ENCODE measurements at places on chromosomes 11 and 22.

DNA sequence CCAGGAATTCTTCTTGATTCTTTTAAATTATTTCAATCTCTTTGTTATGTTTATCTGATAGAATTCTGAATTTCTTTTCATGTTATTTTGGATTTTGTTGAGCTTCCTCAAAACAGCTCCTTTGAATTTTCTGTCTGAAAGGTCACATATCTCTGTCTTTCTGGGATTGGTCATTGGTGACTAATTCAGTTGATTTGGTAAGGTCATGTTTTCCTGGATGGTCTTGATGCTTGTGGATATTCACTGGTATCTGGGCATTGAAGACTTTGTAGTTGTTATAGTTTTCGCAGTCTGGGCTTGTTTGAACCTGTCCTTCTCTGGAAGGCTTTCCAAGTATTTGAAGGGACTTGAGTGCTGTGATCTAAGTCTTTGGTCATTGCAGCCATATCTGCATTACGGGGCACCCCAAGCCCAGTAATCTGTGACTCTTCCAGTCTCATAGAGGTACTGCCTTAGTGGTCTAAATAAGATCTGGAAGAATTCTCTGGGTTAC lies 18.9 kb upstream of the INSC start:
- no peak for DNase-seq

DNA sequence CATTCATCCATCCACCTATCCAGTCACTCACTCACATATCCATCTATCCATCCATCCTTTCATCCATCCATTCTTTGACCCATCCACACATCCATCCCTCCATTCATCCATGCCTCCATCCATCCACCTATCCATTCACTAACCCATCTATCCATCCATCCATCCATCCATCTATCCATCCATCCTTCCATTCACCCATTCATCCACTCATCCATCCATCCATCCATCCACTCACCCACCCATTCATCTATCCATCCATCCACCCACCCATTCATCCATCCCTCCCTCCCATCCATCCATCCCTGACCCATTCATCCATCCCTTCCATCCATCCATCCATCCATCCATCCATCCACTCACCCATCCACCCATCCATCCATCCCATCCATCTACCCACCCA lies 4.9 kb upstream of the MUC2 start:
- no peak for DNase-seq

DNA sequence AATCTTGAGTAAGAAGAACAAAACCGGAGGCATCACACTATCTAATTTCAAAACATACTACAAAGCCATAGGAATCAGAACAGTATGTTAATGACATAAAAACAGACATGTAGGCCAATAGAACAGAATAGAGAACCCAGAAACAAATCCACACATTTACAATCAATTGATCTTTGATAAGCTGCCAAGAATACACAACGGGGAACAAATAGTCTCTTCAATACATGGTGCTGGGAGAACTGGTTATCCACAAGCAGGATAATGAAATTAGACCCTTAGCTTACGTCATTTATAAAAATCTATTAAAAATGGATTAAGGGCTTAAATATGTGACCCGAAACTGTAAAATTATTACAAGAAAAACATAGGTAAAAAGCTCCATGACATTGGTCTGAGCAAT lies 417.7 kb downstream of the INSC start:
- DNase-seq = no peak

DNA sequence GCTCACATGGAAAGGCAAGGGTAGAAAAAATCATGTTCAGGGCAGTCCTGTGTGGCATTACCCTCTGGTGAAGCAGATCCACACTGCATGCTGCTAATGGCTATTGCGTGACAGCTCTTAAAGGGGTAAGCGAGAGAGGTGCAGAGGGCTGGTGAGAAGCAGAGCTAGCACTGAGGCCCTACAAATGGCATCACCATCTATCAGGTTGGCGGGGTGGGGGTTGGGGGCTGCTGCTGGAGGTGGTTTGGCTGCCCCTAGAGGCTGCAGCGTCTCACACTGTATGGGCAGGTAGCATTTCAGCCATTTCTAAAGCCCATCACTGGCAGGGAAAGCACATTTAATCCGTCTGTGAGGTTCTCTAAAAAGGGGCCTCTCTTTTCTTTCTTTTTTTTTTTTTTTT lies 16.9 kb upstream of the TMA7B start:
- no peak for DNase-seq

- no peak for DNase-seq
Measured at GRCh38 chr11:38598418-38598817, 2000.4 kb upstream of the RAG2 start.

DNA sequence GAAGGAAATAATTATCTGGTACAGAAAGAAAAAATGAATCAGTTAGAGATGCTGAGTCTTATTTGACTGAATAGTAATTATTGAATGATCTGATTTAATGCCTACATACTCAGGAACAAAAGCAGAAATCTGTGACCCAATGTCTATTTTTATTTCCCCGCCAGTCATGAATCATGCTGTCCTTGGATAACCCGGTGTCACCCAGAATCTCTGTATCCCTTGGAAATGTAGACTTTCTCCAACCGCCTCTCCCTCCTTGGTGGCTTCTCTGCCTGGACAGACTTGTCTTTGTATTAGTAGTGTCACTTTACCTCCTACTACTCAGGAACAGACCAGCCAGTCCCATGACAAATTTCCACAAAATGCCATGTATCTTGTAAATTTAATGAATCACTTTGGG lies 173.3 kb upstream of the PDGFD start:
- no peak for DNase-seq

DNA sequence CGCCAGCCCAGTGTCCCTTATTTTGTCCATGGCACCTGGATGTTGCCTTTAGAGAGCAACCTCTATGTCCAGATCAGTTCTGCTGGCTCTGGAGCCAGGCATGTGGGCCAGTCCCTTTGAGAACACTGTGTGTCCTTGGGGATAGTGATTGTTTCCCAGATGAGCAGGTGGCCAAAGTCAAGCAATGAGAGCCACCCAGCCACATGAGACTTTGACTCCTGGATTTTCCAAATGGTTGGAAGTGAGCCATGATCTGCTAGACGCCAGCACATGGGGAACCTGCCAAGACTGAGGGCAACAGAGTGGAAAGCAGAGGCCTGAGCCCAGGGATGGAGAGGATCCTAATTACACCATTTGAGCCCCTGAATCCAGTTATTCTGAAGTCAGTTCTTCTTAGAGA lies 479.8 kb downstream of the OPCML start:
- no peak for DNase-seq

- DNase-seq = no peak
Measured at GRCh38 chr11:86719781-86720463, 47.5 kb upstream of the ME3 start.

GRCh38 chr11:83982825-83983224 lies 696.7 kb upstream of the CCDC90B start:
- no peak for DNase-seq

- DNase-seq = no peak
Measured at GRCh38 chr11:129313541-129314297, 61.9 kb upstream of the BARX2 start.

DNA sequence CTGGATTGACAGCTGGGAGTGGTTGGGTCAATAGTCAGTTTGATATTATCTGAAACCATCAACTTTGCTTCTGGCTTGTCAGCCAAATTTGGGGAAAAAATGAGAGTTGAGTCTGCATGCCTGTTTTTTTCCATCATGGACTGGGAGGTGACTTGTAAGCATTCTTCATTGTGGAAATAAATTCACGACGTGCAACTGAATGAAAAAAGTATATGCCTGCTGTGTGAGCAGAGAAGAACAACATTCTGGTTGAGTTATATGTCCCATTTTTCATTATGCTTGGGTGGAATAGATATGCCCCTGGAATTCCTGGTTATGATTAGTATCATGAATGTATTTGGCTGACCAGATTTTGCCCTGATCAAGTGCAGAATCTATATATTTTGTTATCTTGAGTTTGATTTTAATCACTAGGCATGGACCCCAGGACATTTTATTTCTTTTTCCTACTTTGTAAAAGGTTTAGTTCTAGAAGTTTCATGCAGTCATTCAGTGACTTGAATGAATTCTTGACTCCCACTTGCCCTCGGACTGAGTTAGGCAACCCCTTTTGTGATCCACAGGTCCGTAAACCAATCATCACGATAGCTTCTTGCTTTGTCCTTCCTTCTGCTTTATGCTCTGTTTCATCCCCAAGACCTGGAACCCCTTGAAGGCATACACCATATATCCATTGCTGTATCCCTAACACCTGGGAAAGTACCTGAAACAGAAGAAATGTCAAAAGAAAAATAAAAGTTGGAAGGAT lies 205.8 kb downstream of the NAV2 start:
- no peak for DNase-seq

GRCh38 chr11:110973401-110973980 lies 261.3 kb upstream of the ARHGAP20 start:
- DNase-seq = no peak

- DNase-seq = no peak
Measured at GRCh38 chr22:29071261-29072045, 1.4 kb upstream of the KREMEN1 start.

- no peak for DNase-seq
Measured at GRCh38 chr11:41403458-41403857, 56.0 kb downstream of the LRRC4C start.

- DNase-seq = no peak
Measured at GRCh38 chr11:104734998-104735397, 163.3 kb downstream of the CASP12 start.

GRCh38 chr22:17087498-17088131 lies 2.8 kb downstream of the IL17RA start:
- DNase-seq = peak; percentile 85

DNA sequence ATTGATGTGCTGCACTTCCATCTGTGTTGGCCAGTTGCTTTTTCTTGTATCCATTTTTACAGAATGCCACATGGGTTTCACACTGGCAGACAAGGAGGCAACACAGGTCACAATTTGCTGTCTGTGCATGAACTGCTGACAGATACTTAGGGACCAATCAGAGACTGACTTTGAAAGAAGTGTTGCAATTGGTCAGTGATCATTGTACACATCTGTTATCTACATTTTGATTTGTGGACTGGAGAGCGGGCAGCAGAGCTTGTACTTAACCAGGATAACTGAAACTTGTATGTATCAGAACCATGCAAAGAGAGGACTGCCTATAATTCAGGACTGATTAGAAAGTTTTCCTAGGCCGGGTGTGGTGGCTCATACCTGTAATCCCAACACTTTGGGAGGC lies 21.8 kb downstream of the PRR5 start:
- no peak for DNase-seq

DNA sequence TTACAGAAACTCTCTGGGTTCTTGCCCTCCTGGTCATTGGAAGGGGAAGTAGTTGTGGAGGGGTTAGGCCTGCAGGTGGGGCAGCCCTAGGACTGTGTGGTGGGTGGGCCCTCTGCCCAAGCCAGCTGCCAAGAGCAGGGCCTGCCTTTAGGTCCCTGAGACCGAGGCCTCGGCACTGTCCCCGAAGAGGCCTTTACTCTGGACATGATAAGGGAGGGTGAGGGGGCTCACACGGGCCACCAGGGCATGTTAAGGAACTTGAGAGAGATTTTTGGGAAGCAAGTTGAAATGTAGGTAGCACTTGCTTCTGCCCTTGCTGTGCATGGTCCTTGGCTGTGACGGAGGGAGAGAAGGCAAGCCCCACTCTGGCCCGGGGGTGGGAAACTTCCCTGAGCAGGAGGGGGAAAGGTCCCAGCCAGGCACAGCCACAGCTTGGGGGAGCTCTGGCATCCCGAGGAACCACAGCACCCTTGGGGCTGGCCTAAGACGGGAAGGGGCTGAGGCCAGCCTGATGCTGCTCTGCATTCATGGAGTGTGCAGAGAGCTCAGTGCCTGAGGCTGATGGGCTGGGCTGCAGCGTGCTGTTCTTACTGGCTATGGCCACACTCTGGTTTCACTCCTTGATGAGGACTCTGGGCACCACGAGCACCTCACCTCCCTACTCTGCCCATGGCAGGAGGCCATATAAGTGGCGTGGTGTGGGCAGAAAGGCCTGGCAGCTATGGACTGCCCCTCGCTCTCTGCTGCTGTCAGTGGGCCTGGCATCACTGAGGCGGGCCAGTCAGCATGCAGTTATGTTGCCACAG lies 7.8 kb upstream of the RANBP1 start:
- DNase-seq = no peak

GRCh38 chr11:46293641-46294103 lies 16.2 kb downstream of the CREB3L1 start:
- no peak for DNase-seq
